ENCODE measurements at places on chromosomes 5 and 9.

- DNase-seq, result no peak
These were observed 8.3 kb downstream of the SHB start for GRCh38 chr9:38060681-38061080.

DNA sequence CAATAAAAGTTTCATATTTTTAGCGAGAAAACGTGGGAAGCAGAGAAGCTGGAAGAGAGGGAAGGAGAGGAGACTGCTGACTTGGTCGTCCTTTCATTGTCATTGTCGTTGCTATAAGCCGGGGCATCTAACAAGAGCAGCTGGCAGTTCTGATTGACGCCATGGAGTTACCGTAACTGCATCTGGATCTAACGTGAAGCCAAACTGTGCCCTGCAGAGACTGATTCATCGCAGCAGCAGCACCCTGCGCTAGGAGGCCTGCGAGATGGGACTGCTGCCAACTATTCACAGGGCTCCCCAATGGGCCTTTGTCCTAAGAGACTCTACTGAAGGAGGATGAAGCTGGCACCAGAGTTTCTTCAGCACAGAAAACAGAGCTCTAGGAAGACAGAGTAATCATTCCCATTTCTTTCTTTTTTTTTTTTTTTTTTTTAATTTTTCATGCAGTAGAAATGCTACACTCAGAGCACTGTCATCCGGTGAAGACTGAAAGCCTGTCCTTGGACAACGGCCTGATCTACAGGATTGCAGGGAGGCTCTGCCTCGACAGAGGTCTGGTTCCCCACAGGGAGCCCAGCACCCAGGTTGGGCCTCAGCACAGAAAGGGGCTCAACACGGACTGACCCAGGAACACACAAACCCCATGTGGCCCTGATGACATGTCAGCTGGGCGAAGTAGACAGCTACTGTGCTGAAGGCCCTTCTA lies 47.8 kb downstream of the RETREG1 start:
- no peak for DNase-seq

DNA sequence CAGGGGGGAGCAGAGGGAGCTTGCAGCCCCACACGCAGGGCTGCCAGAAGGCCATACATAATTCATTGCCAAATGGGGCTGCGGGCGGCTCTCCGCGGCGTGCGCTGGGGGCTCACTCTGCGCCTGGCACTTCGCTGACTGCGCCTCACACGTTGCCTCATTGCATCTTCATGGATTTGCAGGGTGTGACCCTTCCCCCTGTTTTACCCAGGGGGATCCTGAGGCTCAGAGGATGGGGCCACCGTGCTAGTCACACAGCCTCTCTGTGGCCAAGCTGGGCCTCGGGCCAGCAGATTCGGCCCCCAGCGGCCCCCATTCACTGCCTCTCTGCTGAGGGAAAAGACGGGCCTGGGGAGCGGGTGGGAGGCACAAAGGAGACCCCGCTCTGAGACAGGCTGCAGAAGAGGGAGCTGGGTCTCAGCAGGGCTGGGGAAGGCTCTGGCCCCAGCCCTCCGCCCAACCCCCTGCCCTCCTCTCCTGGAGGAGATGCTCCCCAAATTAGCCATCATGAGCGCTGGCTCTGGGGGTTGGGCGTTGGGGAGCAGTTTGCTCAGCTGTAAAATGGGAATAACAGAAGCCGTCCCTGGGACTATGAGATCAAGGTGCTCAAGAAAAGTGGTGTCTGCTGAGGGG lies 115.5 kb downstream of the C9orf50 start:
- DNase-seq, result no peak

GRCh38 chr5:3736926-3737325 lies 141.3 kb downstream of the IRX1 start:
- no peak for DNase-seq

- DNase-seq, result no peak
These were observed 427.7 kb downstream of the CDK5RAP2 start for GRCh38 chr9:120152295-120152694.

- DNase-seq, result no peak
These were observed 10.1 kb downstream of the ARRDC3 start for GRCh38 chr5:91373006-91373405.

DNA sequence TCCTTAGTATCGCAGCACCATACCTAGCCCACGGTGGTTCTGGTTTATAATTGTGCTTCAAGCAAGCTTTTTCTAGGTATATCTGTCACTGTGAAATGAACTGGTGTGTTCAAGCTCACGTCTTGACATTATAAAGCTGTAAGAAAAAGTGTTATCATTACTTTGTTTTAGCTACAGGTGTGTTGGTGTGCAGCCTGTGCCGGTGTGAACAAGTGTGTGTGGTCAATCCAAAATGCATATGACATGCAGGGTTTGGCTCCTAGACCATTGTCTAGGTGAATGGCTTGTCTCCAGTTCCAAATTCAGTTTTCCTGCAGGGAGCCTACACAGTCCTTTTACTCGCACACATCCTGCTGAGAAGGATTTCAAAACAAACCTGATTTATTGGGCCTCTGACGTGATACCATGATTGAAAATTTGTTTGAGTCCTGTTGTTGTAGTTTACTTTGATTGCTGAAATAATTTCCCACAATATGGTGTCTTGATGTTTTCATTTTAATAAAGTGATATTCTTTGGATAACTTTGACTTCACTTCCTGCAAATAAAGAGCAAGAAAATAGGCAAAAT lies 3.7 kb downstream of the LSM11 start:
- no peak for DNase-seq

DNA sequence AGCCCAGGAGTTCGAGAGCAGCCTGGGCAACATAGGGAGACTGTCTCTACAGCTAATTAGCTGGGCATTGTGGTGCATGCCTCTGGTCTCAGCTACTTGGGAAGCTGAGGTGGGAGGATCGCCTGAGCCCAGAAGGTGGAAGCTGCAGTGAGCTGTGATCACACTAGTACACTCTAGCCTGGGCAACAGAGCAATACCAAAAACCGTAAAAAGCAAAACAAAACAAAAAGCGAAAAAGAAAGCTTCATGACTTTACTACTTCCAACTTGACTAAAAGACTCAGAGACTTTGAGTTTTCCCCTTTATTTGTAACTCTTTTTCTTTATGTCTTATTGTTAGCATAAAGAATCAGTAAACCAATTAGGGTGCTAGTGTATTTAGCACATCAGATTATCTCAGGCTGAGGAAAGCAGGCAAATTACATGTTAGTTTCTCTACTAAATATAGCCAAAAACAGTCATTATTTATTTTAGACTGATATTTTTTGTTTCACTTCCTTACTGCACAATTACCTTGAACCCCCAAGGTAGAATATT lies 5.4 kb downstream of the RAD17 start:
- DNase-seq, result no peak

GRCh38 chr9:124132671-124133147 lies 121.1 kb downstream of the LHX2 start:
- DNase-seq, result no peak

- DNase-seq, result no peak
These were observed 2.9 kb upstream of the DPM2 start for GRCh38 chr9:127940593-127940992.

DNA sequence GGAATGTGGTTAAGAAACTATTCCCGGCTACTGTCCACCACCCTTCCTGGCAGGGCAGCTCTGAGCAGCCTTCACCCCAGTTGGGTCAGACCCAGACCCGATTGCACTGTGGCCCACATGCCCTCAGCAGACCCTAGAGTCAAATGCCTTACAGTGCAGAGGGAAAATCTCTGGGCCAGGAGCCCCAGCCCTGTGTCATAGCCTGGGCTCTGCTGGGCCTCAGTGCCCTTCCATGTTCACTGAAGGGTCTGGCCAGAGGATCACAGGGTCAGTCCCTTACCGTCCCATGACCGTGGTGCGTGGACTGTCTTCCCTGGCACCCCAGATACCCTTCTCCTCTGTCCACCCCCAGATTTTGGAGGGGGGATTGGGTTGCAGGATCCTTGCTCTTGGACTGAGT lies 73.5 kb upstream of the COL5A1 start:
- DNase-seq, result no peak

DNA sequence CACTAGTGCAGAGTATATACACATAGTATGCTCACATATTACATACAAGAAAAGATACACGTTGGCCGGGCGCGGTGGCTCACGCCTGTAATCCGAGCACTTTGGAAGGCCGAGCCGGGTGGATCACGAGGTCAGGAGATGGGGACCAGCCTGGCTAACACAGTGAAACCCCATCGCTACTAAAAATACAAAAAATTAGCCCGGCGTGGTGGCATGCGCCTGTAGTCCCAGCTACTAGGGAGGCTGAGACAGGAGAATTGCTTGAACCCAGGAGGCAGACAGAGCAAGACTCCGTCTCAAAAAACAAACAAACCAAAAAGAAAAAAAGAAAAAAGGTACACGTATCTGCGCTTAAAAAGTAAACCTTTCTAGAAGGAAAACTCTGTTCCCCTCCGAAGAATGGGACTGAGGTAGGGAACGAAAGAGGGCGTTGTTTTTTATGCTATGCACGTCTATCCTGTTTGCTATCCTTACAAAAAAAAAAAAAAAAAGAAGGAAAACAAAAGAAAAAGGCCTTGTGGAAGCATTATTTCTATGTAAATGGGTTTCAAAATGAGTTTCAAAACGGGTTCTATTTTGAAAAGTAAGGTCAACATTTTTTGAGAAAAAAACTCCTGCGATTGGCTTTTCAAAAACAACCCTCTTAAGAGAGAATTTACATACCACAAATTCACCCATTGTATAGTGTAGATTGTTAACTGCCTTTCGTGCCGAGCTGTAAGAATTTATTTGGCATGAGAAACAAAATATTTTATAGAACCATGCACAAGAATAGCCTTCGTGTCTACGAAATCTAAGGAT lies 1.2 kb downstream of the AK3 start:
- peak; percentile 29 for DNase-seq

GRCh38 chr5:174828804-174829510 lies 104.6 kb downstream of the MSX2 start:
- DNase-seq, result no peak

DNA sequence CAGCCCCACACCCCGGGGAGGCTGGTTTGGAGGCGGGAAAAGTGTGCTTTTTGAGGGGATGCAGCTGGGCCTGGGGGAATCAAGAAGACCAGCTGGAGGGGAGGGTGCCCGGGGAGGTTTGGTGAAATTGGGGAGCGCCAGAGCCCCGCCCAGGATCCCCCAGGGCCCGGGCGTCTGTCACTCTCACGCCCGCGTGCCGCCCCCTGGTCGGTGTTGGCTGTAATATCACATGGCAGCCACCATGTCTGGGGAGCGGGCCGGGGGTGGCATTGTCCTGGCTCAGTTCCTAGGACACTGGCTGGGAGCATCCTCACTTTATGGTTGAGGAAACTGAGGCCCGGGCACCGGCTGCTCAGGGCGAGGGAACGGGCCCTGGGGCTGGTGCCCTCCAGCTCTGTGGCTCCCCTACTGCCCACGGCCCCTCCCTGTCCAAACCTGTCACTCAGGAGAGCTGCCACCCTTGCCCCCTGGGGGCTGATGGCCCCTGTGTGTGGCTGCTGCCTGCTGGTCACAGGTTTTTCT lies 27.5 kb downstream of the ASS1 start:
- no peak for DNase-seq

GRCh38 chr5:135191084-135191826 lies 157.2 kb upstream of the PITX1 start:
- DNase-seq, result peak; percentile 75

GRCh38 chr9:123945532-123945931 lies 15.6 kb upstream of the DENND1A start:
- no peak for DNase-seq

DNA sequence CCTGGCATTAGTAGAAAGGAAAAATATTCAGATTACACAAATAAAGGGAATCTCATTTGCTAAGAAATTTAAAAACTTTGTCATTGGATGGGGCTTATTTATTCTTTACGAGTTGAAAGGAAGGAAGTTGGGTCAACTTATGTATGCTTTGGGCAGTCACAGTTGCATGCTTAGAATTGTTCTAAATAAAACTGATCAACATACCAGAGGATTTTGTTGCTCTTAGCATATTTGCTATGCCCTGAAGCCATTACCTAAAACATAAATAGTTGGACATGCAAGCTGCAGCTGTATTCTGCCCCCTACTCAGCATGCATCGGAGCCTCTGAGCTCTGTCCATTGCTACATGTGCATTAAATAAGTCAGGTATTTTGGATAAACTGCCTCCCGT lies 172.7 kb upstream of the MEF2C start:
- DNase-seq, result no peak

GRCh38 chr5:129445379-129445778 lies 14.7 kb upstream of the ADAMTS19 start:
- no peak for DNase-seq

- DNase-seq, result no peak
These were observed 423 bp downstream of the IPPK start for GRCh38 chr9:92669527-92669889.

DNA sequence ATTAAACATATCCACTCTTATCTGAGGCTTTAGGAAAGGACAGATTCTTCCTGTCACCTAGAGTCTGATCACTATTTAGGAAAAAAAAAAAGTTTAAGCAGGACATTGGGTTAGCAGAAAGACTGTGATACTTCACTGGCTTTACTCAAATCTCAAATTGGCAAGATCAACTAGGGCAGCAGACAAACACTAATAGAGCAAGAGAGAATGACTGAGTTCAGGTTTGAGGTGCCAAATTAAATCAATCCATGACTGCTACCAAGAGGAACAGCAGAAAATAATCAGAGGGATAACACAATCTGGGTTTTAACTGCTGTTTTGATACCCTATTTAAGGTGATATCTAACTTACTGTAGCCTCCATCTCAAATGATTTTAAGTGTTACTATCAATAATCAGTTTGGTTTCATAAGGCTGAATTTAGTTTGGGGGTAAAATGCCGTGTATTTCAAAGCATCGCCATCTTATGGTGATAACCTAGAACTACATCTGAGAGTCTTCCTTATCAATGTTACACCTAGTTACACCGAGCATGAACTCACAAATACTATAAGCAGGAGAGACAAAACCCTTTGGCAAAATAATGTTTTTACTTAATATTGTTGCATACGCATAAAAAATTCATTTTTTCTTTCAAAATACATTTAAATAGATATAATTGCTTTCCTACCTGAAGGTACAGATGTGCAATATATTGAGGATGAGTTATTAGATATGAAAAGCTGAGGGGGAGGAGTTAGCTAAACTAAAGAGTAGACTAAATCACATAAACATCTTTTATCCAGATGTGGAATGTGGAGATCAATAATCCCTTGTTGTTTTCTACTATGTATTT lies 286.4 kb upstream of the CDH12 start:
- no peak for DNase-seq

- peak; percentile 6 for DNase-seq
These were observed 371 bp upstream of the PITX1 start for GRCh38 chr5:135034236-135034962.

- DNase-seq, result no peak
These were observed 7.4 kb upstream of the CCDC187 start for GRCh38 chr9:136311051-136312008.

DNA sequence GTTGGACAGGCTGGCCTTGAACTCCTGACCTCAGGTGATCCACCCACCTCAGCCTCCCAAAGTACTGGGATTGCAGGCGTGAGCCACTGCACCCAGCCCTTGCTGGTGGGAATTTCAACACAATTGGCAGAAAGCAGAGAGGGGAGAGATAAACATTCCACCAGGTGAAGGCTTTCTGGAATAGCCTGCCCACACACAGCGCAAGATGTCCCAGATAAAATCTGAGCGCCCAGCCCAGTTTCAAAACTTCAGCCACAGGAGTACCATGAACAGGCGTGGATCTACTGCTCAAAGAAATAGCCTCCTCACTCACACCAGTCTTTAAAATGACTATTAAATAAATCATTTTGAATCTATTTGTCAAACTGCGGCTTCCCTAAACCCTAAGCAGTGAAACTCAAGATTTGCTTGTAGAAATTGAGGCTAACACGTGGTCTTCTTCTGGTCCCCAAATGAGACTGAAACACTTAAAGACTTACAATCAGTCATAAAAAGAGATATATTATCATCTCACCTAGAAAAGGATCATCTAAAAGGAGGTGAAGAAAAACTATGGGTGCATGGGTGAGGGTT lies 34.7 kb downstream of the CAPSL start:
- DNase-seq, result no peak

Data from hematopoietic multipotent progenitor cell treated with erythropoietin and hydrocortisone succinate and interleukin-3 and kit ligand, for 17 days (in vitro differentiated cells).